Chondrocyte (in vitro differentiated cells): ENCODE measurements at places on chromosomes 16 and 17.

- DNase-seq, result no peak
Measured at GRCh38 chr17:6927290-6928126, 68.3 kb upstream of the ALOX12 start.

GRCh38 chr17:32903774-32904673 lies 23.9 kb upstream of the TMEM98 start:
- no peak for DNase-seq

DNA sequence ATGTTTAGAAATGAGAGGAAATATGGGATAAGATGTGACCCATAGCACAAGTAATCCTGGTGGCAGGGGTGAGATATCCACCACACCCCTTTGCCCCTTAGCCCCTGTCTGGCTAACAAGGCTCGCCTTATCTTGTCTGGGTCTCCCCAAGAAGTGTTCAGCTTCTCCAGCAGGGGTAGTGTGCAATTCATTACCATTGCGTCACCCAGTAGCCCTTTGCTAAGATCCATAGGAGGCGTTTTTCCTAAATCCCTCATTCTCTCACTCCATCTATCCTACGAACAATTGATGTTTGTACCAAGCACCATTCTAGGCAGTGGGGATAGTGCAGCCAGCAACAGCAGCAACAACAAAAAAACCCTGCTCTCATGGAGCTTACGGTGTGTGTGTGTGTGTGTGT lies 30.8 kb downstream of the CCDC42 start:
- no peak for DNase-seq

- DNase-seq, result no peak
Measured at GRCh38 chr17:48441862-48442261, 11.8 kb upstream of the SKAP1 start.

DNA sequence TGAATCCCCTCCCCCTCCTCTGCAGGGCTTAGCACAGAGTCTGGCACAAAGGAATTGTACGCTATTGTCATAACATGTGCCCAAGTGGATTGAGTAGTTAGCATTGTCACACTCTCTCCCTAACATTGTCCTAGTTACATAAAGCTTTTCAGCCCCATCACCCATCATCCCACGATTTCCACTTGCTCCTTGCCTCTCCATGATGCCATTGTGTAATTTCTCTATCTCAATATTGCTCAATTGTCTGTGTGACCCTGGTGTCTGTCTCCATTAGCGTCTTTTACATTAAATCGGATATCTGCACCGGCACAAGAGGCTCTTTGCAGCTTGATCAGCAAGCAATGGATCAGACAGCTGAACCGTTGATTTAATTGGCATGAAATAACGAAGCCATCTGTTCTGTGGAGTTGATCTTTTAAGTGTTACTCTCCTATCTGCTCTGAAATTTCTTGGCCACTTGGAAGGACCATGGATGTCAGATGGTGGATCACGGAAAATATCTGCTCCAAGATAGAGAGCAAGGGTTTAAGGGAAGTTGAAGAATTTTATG lies 77.0 kb upstream of the HS3ST4 start:
- DNase-seq, result no peak

DNA sequence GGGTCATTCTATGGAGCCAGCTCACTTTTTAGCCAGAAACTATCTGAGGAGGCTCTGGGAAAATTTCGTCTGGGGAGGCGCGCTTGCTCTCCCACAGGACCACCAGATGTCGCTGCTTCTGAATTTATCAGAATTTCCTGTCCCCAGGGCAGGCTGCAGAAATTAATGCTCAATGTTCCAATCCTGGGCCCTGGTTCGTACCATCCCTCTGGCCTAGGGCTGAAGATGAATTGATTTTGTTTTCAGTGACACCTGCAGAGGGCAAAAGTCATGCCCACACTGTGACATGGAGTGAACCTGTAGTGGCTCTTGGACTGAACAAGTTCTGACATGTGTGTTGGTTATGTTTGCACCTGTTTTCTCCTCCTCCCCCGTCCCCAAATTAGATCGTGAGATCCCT lies 482.6 kb downstream of the NPIPA7 start:
- no peak for DNase-seq

DNA sequence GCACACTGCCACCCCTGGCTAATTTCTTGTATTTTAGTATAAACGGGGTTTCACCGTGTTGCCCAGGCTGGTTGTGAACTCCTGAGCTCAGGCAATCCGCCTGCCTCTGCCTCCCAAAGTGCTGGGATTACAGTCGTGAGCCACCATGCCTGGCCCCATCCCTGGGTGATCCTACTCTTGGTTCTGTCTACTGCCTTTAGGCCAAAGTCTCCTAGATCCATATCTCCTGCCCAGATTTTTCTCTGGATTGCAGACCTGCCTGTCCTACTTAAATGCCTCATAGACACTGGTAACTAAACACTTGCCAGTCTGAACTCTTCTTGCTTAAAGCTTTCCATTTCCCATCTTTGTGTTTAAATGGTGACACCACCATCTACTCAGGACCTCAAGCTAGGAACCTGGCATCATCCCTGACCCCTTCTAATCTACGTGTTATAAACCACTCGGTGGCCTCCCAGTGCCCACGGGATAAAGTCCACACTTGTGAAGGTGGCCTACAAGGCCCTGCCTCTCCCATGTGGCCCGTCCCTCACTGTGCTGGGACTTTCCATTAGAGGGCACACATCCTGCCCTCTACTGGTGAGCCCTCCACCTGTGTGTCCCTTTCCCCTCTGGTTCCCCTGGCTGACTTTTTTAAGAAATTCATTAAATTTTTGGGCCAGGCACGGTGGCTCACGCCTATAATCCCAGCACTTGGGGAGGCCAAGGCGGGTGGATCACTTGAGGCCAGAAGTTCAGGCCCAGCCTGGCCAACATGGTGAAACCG lies 51.1 kb downstream of the USP43 start:
- DNase-seq, result no peak

DNA sequence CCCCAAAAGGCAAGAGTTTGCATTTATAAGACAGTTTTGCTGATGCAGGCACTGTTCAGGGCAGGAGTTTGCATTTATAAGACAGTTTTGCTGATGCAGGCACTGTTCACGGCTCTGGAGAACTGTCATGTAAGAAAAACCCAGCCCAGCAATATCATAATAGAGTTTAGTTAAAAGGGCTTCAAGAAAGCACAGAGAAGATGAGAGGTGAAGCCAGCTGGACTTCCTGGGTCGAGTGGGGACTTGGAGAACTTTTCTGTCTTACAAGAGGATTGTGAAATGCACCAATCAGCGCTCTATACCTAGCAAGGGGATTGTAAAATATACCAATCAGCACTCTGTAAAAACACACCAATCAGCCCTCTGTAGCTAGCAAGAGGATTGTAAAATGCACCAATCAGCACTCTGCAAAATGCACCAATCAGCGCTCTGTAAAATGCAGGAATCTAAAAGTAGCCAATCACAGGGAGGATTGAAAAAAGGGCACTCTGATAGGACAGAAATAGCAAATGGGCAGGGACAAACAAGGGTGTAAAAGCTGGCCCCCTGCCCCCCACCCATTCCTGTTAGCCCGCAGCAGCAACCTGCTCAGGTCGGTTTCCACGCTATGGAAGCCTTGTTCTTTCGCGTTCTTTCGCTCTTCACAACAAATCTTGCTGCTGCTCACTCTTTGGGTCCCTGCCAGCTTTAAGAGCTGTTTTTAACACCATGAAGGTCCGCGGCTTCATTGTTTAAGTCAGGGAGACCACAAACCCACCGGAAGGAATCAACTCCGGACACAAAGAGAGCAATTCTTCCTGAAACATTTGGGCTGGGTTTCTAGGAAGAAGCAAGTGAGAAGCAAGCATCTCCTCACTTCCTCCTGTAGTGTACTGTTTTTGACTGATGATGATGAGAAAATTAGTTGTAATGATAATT lies 1.8 kb upstream of the CBX1 start:
- DNase-seq, result peak; percentile 2

GRCh38 chr16:88015806-88016140 lies 64.5 kb downstream of the BANP start:
- no peak for DNase-seq
